Stimulated activated CD8-positive, alpha-beta memory T cell treated with anti-CD3 and anti-CD28 coated beads, Interleukin-4, amount 100 ng/mL, for 4 hours (primary cell): ENCODE measurements at places on chromosomes 1 and 21.

DNA sequence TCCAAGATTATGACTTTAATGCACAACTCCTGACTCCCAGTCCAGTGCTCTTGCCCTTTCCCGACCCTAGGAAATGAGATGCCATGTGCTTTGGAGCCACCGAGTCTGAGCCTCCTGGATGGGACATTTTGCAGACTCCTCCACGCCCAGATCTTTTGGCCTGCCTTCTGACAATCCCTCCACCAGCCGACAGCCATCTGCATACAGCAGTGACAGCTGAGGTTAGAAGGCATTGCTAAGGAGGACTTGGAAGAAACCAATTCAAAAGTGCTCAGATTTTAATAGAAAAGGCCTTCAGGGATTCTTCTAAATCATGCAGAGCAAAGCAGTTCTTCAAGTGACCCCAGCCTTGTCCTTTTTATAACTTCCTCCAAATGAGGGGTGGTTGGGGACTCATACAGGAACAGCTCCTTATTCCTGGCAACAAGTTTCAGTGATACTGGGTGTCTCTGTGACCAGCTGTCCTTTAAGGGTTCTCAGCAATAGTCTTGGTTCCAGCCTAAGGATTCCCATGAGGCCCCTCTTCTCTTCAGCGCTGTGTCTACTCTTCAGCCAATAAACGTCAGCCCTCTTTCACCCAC lies 369.3 kb downstream of the PBX1 start:
- no peak for DNase-seq

DNA sequence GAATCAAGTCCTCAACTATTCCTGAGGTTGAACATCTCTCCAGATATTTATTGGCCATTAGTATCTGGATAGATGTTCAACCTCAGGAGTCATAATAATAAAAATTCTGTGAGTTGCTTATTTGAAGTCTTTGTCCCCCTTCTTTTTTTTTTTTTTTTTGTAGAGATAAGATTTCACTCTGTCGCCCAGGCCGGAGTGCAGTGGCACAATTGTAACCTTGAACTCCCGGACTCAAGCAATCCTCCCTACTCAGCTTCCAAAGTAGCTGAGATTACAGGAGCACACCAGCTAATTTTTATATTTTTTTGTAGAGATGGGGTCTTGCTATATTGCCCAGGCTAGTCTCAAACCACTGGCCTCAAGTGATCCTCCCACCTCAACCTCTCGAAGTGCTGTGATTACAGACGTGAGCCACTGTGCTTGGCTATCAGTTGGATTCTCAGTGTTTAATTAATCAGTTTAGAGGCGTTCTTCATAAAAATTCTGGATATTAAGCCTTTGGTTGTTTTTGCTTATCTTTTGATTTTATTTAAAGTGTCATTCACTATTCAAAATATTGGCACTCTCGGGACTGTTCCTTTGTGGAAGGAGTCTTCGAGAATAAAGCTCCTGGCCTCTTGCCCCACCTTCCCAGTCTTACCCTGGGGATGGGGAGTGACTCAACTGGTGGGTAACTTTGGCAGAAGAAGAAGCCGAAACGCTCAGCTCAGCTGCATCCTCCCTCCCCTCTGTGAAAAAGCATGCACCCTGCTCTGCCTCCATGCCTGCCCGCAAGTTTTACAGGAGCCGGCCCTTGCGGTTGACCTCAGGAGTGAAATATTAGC lies 11.2 kb upstream of the HYI start:
- no peak for DNase-seq

DNA sequence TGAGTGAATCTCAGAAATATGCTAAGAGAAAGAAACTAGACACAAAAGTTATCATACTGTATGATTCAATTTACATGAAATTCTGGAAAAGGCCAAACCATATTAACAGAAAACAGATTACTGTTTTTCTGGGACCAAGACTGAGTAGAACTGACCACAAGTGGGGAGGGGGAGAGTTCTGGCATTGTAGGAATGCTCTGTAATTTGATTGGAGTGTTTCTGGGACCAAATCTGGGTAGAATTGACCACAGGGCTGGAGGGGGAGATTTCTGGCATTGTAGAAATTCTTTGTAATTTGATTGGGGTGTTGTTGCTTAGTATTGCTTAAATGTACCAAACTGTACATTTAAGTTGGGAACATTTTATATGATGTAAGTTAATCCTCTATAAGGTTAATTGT lies 3.4 kb upstream of the OR10K1 start:
- no peak for DNase-seq

- no peak for DNase-seq
These were observed 7.7 kb downstream of the PM20D1 start for GRCh38 chr1:205842229-205842628.

DNA sequence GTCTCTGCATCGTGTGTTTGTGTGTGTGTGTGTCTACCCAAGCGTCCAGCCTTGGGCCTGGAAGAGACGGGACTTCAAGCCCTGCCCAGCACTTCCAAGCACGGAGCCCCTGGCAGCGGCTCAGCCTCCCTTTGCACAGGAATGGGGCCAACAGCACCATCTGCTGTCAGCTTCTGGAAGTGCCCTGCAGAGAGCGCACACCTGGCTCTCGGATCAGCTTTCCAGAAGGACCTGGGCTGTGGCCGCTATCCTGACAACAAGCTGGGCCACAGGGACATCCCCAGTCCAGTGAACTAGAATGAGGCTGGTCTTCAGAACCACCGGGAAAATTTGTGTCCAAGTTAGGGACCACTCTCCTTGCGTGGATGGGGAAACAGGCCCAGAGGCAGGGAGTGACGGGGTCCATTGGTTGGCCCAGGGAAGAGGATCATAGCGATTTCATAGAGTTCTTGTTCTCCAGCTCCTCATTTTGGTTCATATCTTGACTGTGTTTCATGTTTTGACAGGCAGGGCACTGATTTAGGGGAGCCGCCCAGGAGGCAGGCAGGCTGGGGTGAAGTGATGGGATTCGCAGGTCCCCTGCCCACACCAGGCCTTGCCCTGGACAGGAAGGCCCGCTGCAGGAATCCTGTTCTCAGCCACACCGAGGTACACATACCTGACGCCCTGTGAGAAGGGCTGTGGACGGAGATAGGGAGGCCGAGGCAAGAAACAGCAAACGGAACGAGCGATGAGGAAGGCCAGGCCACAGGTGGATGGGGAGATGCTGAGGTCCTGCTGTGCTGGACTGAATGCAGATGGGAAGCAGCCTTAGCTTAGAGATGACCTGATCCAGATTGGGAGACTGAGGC lies 38.4 kb downstream of the TAS1R2 start:
- DNase-seq: peak; percentile 19

DNA sequence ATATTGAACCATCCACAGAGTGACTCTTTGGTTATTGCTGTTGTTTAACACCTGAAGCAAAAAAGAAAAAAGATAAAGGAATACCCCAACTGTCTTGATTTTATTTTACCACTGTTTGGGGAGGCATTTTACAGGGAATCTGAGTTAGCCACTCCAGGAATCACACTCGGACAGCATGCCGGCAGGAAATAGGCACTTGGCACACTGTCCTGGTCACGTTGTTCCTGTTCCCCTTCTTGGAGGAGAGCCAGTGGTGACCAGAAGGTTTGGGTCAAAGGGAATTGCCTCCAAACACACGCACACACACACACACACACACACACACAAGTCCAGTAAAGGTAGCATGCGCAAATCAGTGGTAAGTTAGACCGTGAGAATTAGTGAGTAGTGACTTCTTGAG lies 13.8 kb downstream of the RGS4 start:
- no peak for DNase-seq

- DNase-seq: no peak
These were observed 951 bp downstream of the SYDE2 start for GRCh38 chr1:85199667-85200462.

GRCh38 chr21:33811167-33812010 lies 104.2 kb downstream of the ATP5PO start:
- DNase-seq: no peak

GRCh38 chr1:108560874-108561459 lies 1.1 kb downstream of the EEIG2 start:
- peak; percentile 7 for DNase-seq

DNA sequence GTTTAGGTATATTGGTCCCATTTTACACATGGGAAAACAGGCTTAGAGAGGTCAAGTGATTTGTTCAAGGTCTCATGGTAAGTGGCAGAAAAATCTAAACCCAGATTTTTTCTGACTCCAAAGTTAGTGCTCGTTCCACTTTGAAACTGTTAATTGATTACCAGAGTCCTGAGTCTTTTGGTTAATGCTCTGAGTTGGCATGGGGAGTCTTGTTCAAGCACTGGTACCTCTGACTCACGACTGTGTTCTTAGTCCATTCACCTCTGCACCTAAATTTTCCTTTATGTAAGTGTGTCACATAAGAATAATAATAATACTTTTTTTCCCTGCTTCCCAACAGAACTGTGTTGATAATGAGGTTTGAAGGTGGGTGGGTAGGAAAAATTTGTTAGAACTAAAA lies 59.3 kb downstream of the VANGL2 start:
- no peak for DNase-seq

DNA sequence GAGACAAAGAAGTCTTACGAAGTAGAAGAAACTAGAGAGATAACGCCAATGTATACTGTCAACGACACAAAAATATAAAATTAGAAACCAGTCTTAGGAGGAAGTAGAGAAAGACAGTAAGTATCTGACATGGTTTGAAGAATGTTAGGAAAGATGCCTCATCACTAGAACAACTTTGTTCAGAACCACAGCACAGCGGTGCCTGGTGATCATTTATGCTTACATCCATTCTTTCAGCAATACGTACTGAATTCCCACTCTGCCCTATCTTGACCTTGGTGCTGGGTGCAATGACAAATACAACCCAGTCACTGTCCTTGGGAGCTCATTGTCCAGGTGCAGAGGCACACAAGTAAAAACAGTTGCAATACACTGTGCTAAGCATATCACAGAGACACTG lies 104.4 kb downstream of the TM2D1 start:
- no peak for DNase-seq

- no peak for DNase-seq
These were observed 187.0 kb upstream of the ETV3 start for GRCh38 chr1:157325220-157325619.

DNA sequence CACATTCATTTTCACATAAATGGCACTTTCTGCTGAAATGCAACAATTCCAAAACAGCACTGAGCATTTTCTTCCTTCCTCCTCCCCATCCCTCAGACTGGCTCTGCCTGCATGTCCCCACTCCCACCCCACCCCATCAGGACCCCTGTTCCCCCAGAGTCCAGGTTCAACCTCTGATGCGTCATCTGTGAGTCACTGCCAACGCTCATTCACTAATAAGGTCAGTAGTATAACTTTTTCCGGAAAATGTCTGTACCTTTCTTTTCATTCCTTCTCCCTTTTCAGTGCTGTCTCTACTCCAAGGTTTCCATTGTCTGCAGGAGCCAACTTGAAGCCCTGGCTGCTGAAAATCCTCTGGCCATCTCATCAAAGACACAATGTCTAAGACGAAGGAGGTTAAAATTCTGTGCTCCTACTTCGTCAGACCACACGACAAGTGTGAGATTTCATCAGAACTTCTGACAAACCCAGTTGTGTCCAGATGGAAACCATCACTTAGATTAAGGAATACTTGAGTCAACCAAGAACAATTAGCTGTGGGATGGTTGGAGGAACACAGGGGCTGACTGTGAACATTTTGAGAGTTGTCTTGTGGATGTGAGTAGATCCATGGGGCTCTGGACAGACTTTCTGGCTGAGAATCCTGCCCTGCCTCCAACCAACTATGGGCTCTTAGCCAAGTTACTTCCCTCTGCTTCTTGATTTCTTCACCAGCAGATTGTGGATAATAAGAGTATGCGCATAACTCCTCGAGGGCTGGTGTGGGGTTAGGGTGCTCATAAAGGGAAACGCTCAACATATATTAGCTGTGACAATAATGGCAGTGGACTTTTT lies 35.6 kb upstream of the UTS2 start:
- DNase-seq: no peak

GRCh38 chr1:172180501-172181285 lies 239.8 kb upstream of the C1orf105 start:
- peak; percentile 9 for DNase-seq

DNA sequence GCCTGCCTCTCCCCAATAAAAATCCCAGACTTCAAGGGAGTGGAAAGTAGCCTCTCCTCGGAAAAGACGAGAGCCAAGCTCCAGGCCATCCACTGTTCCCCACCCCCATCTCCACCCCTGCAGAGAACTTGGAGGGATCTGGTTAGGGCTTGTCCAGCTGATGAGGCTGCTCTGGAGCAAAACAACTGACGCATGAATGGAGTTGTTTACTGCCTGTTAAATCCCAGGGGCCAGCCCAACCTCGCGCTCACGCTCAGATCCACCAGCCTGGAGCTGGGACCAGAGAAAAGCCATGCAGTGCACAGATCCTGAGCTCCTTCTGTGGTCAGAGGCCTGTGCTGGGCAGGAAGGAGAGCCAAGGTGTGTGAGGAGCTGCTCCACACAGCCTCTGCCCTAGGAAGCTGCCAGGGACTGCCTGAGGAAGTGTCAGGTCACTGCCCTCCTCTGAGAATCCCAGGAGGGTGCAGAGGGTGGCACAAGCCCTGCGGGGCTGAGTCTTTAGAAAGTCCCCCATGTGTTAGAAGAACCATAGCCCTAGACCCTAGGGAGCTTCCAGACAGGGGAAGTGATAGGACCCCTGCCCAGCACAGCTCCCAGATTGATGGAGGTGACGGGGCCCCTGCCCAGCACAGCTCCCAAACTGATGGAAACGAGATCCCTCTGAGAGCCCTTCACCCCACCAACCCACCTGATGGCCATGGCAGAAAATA lies 109.0 kb upstream of the IPO9 start:
- no peak for DNase-seq

- DNase-seq: no peak
These were observed 372.1 kb upstream of the B3GALT2 start for GRCh38 chr1:193558491-193559028.

DNA sequence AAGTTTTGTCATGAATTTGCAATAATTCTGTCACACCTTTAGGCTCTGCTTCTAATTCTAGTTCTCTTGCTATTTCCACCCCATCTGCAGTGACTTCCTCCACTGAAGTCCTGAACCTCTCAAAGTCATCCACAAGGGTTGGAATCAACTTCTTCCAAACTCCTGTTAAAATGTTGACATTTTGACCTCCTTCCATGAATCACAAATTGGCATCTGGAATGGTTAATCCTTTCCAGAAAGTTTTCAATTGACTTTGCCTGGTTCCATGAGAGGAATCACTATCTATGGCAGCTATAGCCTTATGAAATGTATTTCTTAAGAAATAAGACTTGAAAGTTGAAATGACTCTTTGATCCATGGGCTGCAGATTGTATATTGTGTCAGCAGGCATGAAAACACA lies 19.7 kb upstream of the SFT2D2 start:
- no peak for DNase-seq

DNA sequence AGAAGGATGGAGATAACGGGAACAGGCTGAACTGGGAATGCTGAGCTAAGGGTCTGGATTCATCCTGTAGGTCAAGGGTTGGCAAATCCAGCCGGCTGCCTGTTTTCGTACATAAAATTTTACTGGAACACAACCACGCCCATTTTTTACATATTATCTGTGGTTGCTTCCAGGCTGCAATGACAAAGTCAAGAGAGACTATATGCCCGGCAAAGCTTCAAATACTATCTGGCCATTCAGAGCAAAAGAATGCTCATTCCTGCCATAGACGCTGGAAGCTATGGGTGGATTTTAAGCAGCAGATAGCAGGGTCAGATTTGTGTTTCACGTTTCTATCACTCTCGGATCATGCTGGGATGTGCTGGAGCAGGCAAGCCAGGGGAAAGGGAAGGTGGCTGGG lies 137.9 kb upstream of the EDN2 start:
- no peak for DNase-seq
